ENCODE measurements at places on chromosomes 12 and 14. TPM values are rescaled to one million over a fixed set of nuclear protein-coding genes. Genes with fewer than 3 reads are reported as not detected.

GRCh38 chr14:99592933-99593753, 10.9 kb downstream of the CCDC85C start:
- H3K27me3 ChIP-seq, result no peaks in the 10 kb centered on the region
- DNase-seq, result no peak
- peaks cover 44% of the 10 kb centered on the region for H3K4me1 ChIP-seq
- no peak overlapping the region for H3K4me3 ChIP-seq
- H3K36me3 ChIP-seq, result no peaks in the 10 kb centered on the region
- H3K27ac ChIP-seq, result no peak overlapping the region

ALDH6A1 gene
- total RNA-seq, result 83.8 TPM

DNA sequence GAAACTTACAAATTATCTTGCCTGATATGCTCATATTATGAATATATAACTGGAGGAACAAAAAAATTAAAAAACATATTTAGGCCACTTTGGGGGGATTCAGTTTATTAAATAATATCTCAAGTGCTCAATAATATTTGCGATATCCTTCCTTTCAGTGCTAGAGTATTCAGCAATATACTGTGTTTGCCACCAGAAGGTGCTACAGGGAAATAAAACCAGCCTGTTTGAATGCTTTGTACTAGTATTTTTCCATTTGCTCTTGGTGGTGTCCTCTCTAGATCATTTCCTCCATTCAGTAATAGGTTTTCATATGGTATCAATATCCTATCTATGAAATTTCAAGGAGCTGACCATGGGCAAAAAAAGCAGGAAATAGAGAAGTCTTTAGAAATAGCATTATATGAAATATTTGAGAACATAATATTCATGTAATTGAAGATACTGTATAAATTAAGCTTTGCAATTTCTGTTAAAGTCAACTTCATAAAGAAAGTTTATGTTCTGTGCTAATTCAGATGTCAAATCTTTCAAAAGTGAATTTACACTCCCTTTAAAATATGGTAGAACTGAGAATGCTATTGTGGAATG, 106.2 kb upstream of the NAV3 start:
- H3K4me1 ChIP-seq, result no peaks in the 10 kb centered on the region
- no peaks in the 10 kb centered on the region for H3K36me3 ChIP-seq
- no peak overlapping the region for H3K27ac ChIP-seq
- H3K27me3 ChIP-seq, result no peaks in the 10 kb centered on the region
- peak; percentile 39 for DNase-seq

CLEC14A gene
- total RNA-seq, result 4.0 TPM

- H3K27ac ChIP-seq, result no peak overlapping the region
- no peaks in the 10 kb centered on the region for H3K4me1 ChIP-seq
- H3K36me3 ChIP-seq, result no peaks in the 10 kb centered on the region
- H3K27me3 ChIP-seq, result no peaks in the 10 kb centered on the region
Measured at GRCh38 chr12:120703311-120703942, 6.8 kb upstream of the UNC119B start.

PRR4 gene
- total RNA-seq, result 2.5 TPM

GRCh38 chr14:73842851-73843250, 8.8 kb upstream of the PTGR2 start:
- H3K27me3 ChIP-seq, result no peaks in the 10 kb centered on the region
- no peak overlapping the region for H3K27ac ChIP-seq
- no peak for DNase-seq
- H3K36me3 ChIP-seq, result no peaks in the 10 kb centered on the region
- no peak overlapping the region for H3K4me3 ChIP-seq

GRCh38 chr14:94051115-94051514, 25.0 kb downstream of the OTUB2 start:
- H3K4me3 ChIP-seq, result no peak overlapping the region
- peak; percentile 53 for DNase-seq
- no peak overlapping the region for H3K27ac ChIP-seq
- no peaks in the 10 kb centered on the region for H3K4me1 ChIP-seq
- no peaks in the 10 kb centered on the region for H3K36me3 ChIP-seq

DNA sequence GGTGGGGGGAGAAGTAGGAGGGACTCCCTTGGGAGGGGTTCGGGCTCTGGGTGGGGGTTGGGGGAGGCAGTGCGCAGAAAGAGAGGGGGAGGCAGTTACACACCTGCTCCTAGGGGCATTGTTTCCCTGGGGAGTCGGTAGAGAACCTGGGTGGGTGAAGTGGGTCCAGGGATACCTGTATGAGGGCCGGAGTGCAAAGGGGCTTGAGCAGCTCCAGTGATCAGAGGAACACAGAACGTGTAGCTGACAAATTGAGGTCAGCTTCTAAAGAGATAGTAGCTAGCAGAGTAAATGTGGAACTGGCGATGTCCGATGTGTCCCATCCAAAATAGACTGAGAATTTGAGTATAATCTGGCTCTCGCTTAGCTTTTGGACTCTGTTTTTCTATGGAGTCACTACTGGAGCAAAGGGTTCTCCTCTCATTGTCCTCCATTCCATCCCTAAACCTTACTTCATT, 502 bp downstream of the SMARCD1 start:
- H3K27ac ChIP-seq, result peak overlapping the region; percentile 96
- no peaks in the 10 kb centered on the region for H3K36me3 ChIP-seq
- peaks cover 19% of the 10 kb centered on the region for H3K4me1 ChIP-seq
- DNase-seq, result no peak

DNA sequence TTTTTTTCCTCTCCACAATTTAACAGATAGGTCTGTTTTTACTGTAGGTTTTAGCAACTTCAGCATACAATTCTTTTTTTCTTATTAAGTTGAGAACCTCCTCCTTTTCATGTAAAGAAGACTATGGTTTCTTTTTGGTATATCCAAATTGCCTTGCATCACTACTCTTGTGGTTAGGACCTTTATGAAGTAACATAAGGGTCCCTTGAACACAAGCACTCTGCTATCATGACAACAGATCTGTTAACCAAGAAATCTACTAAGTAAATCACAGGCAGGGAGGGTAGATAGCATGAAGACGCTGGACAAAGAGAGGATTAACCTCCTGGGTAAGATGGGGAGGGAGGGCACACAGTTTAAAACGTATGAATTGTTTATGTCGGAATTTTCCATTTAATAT, 380.6 kb downstream of the CCDC91 start:
- no peak overlapping the region for H3K4me3 ChIP-seq
- peak overlapping the region; percentile 63 for H3K27ac ChIP-seq
- H3K4me1 ChIP-seq, result peaks cover 6% of the 10 kb centered on the region
- H3K27me3 ChIP-seq, result no peaks in the 10 kb centered on the region
- no peak for DNase-seq

DNA sequence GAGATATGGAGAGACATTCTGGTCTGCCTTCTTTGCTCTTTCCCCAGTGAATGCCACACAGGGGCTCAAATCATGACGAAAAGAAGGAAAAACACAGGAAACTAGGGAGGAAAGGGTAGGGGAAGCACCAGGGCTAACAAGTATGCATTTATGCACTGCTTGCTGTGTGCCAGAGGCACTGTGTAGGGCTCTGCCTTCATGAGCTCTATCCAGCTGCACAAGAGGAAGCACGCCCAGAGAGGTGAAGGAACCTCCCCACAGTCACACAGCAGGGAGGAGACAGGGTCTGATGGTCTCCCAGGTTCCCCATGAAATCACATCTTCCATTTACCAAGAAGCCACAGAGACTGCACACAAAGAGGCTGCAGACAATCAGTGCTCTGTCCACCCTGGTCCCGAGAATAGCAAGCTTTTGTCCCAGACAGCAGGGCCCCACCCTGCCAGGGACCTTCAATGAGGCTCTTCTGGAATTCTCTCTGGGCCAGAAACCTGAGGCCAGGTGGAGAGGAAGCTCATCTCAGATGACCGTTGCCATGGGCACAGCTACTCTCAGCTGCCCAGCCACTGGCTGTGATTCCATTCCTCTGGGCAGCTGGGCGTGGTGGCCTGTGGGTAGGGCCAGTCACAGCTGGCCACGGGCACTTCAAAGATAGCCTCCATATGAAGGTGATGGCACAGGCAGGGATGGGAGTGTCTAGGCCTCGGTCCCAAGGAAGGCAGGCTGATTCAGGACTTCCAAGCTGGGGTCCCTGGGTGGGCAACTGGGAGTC, 7.3 kb upstream of the TRPV4 start:
- H3K4me3 ChIP-seq, result no peak overlapping the region
- H3K27ac ChIP-seq, result no peak overlapping the region
- H3K36me3 ChIP-seq, result no peaks in the 10 kb centered on the region
- no peaks in the 10 kb centered on the region for H3K4me1 ChIP-seq

DNA sequence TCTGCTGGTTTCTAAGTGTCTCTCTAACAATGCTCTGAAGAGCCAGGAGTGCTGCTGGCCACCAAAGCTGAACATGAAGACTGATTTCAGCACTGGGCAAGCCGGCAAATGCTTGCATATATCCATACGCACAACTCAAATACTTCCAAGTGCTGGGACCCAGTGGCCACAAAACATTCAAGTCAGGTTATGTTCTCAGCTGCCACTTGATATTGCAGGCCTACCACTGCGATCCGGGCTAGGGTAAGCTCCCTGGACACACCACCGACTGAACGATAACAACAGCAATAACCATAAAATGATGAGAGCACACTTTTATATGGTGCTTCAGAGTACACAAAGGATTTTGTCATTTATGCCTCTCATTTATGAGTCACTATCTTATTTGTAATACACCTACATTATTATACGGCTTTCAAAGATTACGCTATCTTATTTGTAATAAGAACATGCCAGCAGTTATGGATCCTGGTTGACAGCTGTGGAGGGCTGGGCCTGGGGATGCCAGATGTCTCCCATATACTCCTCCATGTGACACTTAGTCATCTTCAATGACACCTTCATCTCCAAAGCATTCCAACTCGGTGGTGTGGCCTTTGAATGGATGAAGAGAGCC, 35.5 kb downstream of the CRACR2A start:
- peak; percentile 47 for DNase-seq
- no peak overlapping the region for H3K4me3 ChIP-seq
- no peaks in the 10 kb centered on the region for H3K4me1 ChIP-seq
- no peaks in the 10 kb centered on the region for H3K36me3 ChIP-seq

Measured in hepatocyte (in vitro differentiated cells).